ENCODE measurements at places on chromosomes 2 and 18.

GRCh38 chr18:5388896-5389295 lies 93.4 kb upstream of the ZBTB14 start:
- no peaks in the 10 kb centered on the region for H3K4me1 ChIP-seq
- no peak for DNase-seq
- H3K4me3 ChIP-seq = no peak overlapping the region

- H3K27ac ChIP-seq = no peak overlapping the region
- H3K4me1 ChIP-seq = peaks cover 31% of the 10 kb centered on the region
- H3K27me3 ChIP-seq = peaks cover 2% of the 10 kb centered on the region
- H3K4me3 ChIP-seq = no peak overlapping the region
- DNase-seq = no peak
These were observed 670.6 kb downstream of the BCL11A start for GRCh38 chr2:59882822-59883221.

- DNase-seq = no peak
- H3K36me3 ChIP-seq = no peaks in the 10 kb centered on the region
- H3K27ac ChIP-seq = no peak overlapping the region
- no peaks in the 10 kb centered on the region for H3K4me1 ChIP-seq
- no peak overlapping the region for H3K4me3 ChIP-seq
- no peaks in the 10 kb centered on the region for H3K27me3 ChIP-seq
These were observed 26.9 kb downstream of the SDC1 start for GRCh38 chr2:20198001-20198400.

DNA sequence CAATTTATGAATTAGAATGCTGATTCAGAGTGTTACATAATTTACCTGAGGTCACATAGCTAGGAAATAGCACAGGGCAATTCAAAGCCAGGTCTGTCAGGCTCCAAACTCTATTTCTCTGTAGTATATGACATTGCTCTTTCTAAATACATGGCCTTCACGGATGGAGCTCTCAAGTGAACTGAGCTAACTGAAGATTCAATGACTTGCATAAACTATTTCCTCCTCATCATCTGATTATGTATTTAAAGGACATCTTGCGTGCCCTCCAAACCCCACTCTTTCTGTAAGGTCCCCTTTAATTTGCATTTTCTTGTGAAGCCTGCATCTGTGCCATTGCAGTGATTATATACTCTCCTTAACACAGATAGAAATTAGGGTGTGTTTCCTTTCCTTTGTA lies 537.4 kb upstream of the VRK2 start:
- DNase-seq = no peak
- no peaks in the 10 kb centered on the region for H3K27me3 ChIP-seq
- H3K27ac ChIP-seq = no peak overlapping the region

GRCh38 chr2:112004253-112004645 lies 50.8 kb upstream of the TMEM87B start:
- DNase-seq = no peak
- H3K4me1 ChIP-seq = peaks cover 27% of the 10 kb centered on the region
- no peak overlapping the region for H3K4me3 ChIP-seq
- H3K36me3 ChIP-seq = no peaks in the 10 kb centered on the region

DNA sequence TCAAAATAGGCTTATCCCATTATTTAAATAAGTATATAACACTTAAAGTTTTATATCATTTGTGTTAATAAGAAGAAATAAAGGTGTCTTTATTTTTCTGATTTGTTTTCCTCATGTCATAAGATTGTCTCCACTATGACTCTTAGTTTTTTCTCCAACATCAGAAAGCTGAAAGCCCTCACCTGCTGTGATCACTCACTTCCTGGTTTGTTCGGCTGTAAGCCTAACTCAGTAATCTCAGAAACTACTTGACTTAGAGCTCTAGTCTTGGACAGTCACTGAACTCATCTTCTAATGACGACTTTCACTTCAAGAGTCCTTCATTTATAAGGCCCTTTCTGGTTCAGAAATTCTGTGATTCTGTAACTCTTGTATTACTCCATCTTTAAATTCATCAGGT lies 311.0 kb downstream of the ZEB2 start:
- H3K4me1 ChIP-seq = peaks cover 10% of the 10 kb centered on the region
- DNase-seq = no peak
- no peaks in the 10 kb centered on the region for H3K27me3 ChIP-seq
- H3K36me3 ChIP-seq = peaks cover 17% of the 10 kb centered on the region

All from activated B cell treated with CpG ODN at 0.5 μM for 24 hours (primary cell).